Posterior vena cava (tissue), 2 donors: ENCODE measurements at places on chromosomes 6 and 20.

- DNase-seq: no peak
These were observed 82.9 kb upstream of the EXOC2 start for GRCh38 chr6:775863-776262.

GRCh38 chr20:59573837-59574236 lies 30.5 kb upstream of the PHACTR3 start:
- no peak for DNase-seq

- no peak for DNase-seq
These were observed 80.5 kb downstream of the SMPDL3A start for GRCh38 chr6:122869437-122870024.

DNA sequence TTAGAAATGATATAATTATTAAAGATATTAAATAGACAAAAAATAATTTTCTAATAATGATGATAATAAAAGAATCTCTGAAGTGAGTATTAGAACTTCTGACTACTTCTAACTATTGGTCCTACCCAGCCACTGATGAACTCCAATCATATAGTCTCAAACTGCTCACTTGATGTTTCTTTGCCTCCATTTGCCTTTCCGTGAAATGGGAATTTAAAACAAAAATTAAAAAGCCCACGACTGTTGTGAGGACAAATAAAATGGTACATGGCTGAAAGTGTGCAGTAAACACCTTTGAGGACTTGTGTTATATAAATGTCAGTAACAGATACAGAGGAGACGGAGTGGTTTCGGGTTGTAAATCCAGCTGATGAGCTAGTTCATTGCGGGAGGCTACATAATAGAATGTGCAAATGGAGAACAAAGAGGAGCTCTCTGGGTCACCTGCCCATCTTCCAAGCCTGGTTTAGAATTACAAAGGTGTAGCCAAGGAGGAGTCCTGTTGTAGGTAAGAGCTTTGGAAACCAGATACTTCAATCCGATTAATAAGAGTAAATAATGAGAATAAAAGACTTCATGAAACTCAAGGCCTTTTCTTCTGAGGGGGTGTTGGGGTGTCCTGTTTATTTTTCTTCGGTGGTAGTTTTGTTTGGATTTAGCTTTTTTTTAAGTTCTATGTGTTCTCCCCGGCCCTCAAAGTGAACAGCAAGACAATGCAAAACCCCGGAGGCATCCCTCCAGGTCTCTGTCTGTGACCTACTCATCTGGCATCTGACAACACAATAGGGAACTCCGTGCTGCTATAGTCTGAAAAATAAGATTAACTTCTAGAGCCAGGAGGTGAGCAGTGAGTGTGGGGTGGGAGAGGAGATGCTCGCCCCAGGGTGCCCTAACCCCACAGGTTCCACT lies 4.4 kb upstream of the PXDC1 start:
- peak; percentile 23 for DNase-seq

GRCh38 chr6:41690541-41691330 lies 44.7 kb downstream of the TFEB start:
- peak; percentile 75 for DNase-seq

DNA sequence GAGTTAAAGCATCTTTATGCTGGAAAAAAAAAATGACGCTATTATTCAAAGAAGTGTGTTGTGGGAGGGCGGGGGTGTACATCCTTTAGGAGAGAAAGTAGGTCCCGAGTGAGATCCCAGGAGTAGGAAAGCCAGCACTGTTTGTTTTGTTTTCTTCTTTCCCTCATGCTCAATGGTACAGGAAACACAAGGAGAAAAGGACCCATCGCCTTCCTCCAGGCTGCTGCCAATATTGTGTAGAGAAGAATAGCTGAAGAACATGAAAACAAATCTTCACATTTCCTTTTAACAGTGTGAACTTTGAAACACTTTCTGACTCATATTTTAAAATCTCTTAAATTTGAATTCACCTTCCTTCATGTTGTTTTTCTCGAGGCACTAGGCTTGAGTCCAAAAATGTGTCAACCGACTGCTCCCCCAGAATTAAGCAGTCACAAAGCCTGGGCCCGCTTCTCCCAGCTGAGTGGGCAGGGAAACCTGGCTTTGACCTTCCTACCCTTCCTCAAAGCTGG lies 22.3 kb downstream of the PPP1R16B start:
- DNase-seq: no peak

GRCh38 chr6:1654054-1654453 lies 44.3 kb downstream of the FOXC1 start:
- no peak for DNase-seq

GRCh38 chr6:39568896-39569295 lies 156.3 kb downstream of the KIF6 start:
- DNase-seq: no peak

DNA sequence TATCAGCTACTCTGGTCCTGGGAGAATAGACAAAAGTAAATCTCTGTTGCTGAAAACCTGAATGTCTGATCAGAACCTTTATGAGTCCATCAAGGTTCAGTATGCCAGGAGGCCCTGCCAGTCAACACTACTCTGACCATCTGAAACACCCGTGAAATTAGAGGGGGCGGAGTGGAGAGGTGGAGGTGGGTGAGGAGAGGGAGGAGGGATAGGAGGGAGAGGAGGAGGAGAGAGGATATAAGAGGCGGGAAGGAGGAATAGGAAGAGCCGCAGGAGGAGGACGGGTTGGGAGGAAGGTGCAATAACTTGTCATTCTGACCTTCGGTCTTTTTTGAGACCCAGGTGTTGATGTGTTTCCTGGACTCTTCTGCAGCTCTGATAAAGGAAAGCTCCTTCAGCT lies 8.0 kb downstream of the SERPINB9 start:
- DNase-seq: no peak

- no peak for DNase-seq
These were observed 5.3 kb downstream of the SS18L1 start for GRCh38 chr20:62148908-62149314.

GRCh38 chr6:42509765-42510164 lies 54.1 kb upstream of the UBR2 start:
- DNase-seq: no peak

- DNase-seq: peak; percentile 72
These were observed 151.6 kb upstream of the ZNF337 start for GRCh38 chr20:25848222-25848621.

DNA sequence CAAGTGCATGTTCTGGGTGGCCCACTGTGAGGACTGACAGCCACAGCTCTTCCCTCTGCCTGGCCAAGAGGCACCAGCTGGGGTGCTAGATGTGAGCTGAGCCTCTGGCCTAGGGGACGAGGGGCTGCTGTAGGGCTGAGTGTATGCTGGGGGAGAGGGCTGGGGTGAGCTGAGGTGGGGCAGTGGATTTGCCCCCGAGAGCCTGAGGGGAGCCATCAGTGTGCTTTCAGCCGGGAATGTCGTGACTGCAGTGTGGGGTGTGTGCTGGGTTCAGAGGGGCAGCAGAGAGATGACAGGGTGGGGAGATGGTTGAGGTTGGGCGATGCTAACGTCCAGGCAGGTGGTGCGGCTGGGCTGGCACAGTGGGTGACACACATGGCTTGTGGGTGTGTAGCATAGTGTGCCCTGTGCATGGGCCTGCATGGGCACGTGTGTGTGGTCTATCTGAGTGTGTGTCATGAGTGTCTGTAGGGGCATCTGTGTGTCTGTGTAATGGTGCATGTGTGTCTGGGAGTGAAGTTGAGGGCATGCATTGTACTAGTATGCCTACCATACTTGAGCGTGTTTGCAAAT lies 46.0 kb upstream of the BLCAP start:
- DNase-seq: peak; percentile 76

GRCh38 chr20:31890646-31891045 lies 20.2 kb downstream of the TTLL9 start:
- no peak for DNase-seq

GRCh38 chr6:44219053-44219814 lies 2.5 kb downstream of the MYMX start:
- DNase-seq: peak; percentile 95

DNA sequence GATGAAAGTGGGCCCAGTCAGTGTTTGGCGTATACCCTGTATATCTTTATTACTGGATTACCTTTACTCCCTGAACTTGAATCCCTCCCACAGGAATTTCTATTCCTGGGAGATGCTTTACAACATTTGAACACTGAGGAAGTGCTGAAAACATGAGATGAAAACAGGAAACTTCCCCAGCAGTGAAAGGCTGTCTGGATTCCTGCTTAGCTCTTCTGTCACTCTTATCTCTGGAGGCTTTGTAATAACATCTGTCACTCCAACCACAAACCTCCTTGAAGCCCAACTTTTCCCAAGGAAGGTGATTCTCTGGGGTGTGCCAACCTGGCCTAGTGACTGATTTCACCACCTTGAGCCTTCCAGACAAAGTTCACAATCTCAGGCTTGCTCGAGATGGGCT lies 264.5 kb upstream of the BMP2 start:
- DNase-seq: no peak

DNA sequence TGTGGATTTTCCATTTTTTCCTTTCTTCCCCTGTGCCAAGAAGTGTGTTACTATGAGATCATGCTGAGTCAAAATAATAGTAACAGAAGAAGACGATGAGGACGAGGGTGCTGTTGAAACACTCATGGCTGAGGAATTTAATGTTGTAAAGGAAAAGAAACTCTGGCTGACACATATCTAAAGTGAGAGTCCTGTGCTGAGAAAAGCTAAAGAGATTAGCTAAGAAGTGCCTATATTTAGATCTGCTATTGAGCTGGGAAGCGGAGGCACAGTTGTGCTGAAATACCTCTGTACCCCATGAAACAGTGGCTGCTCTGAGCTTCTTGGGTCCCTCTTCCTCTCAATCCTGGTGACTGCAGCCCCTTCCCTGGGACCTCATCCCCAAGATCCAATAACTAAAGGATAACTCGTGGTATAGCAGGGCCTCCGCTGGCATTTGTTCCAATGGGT lies 1.1 kb upstream of the SYTL3 start:
- no peak for DNase-seq

GRCh38 chr20:63138855-63139341 lies 77.0 kb downstream of the YTHDF1 start:
- DNase-seq: peak; percentile 47

DNA sequence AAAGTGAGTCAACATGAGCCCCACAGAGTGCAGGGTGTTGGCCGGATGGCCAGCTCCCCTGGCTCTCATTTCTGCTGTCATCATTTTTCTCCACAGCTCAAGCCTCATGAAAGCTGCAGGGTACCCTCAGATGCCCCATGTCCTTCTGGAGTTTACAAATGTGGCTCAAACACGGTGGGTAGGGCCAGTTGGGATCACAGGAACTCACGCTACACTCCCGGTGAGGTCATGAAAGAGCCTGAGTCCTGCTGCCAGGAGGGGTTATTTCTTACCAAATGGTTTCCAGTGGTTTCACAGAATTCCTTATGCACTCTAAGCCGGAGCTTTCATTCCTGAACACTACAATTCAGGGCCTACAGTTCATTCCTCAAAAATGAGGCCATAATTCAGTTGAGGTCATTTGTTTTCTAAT lies 78.7 kb downstream of the TMEM170B start:
- DNase-seq: no peak

GRCh38 chr6:36025932-36026327 lies 1.5 kb upstream of the SLC26A8 start:
- no peak for DNase-seq

GRCh38 chr6:157539900-157540752 lies 159.1 kb downstream of the ZDHHC14 start:
- no peak for DNase-seq

- no peak for DNase-seq
These were observed 177.6 kb downstream of the PLCB1 start for GRCh38 chr20:8309634-8310033.

- DNase-seq: no peak
These were observed 5.7 kb upstream of the MPC1 start for GRCh38 chr6:166388290-166389004.

DNA sequence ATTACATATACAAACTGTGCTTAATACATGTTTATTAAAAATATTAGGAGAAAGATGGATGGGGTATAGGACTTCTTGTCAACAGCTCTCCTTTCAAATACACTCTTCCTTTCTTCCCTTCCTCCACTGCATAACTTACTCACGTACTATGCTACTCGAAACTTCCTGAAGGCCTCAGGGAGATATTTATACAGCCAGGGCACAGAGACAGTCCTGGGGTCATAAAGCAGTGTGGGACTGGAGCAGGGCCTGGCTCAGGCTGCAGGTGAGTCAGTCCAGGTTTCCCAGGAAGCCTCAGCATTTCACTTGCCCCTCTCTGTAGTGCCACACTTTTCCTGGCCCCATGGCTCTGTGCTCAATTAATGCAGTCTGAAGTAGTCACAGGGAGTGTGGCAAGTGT lies 157.0 kb downstream of the UBE3D start:
- DNase-seq: no peak

GRCh38 chr6:24775520-24776058 lies 852 bp downstream of the GMNN start:
- no peak for DNase-seq

DNA sequence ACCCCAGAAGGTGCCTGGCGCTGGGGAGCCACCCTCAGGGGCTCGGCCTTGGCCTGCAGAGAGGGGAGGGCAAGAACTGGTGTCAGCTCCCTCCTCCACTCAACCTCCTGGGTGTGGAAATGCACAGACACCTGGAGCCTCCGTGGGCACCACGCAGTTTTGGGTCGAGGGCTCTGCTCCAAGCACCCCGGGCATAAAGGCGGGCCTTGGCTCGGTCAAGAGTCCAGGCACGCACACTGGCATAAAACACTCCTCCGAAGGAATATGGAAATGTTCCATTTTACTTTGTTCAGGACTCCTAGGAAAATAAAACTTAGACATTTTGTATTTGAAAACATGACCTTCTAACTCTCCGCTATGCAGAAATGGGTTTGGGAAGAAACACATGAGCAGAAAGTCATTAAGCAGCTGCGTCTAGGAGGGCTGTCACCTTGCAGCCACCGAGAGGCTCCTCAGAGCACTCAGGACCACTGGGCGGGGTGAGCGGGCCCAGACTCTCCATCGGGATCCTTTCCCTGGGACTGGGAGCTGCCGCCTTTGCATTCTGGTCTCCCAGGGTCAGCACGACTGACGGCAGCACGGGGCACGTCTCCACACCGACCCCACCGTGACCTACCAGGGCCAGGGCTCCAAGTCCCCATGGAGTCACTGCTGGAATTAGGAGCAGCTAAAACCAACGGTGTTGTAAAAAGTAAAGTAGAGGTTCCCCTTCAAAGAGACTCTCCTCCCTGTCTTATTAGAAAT lies 46.0 kb upstream of the DACT2 start:
- peak; percentile 79 for DNase-seq

DNA sequence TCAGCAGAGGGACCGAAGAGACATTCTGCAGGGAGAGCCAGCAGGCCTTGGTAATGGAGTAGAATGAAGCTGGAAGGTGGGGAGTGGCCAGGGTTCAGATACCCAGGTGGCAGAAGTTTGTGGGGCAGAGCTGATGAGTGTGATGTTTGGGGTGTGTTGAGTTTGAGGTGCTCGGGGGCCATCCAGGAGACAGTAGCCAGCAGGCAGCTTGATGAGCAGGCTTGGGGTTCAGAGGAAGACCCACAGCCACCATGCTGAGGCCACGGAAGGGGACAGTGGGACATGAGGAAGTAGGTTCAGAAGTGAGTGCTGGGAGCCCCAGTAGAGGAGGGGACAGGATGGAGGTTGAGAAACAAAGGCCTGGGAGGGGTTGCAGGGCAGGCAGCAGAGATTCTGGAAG lies 11.1 kb upstream of the FOXS1 start:
- DNase-seq: peak; percentile 37

GRCh38 chr20:59253779-59254319 lies 46.6 kb upstream of the EDN3 start:
- DNase-seq: no peak

GRCh38 chr20:60283281-60283680 lies 325.1 kb downstream of the CDH26 start:
- DNase-seq: no peak

GRCh38 chr6:157741321-157741947 lies 81.6 kb upstream of the SNX9 start:
- no peak for DNase-seq
